NCI-H1092 (cell line): ENCODE measurements at places on chromosomes 4 and X.

DNA sequence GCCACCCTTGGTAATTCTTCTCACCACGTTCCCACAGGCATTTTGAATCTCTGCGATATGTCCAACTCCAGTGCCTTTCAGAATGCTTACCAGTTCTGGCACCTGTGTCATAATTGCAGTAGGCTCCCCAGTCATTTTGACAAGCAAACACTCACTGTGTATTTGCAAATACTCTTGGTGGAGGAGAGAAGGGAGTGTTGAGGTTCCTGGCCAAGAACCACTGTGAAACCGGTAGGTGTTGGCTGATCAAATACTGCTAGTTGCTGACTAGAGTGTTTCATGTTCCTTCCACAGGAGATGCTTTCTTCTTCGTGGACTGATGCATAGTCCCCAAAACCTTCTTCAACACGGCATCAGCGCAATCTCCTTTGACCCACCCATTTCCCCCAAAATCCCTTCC lies 16.0 kb upstream of the NLGN4X start:
- DNase-seq, result peak; percentile 44

GRCh38 chr4:92520563-92520962 lies 216.8 kb downstream of the GRID2 start:
- DNase-seq, result no peak

DNA sequence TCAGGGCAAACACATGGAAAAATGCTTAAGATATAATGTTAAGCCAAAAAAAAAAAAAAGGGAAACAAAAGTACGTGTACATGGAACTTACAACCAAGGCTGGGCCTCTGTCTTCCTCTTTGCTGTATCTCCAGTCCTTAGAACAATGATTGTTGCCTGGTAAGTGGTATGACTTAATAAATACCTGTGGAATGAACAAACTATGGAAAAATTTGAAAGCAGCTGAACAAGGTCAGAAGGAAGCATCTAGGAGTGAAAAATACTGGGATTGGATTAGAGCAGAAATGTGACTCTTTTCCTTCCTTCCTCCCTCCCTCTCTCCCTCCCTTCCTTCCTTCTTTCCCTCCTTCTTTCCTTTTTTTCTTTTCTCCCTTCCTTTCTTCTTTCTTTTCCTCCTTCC lies 54.2 kb upstream of the SMIM10 start:
- DNase-seq, result no peak

- DNase-seq, result no peak
Observed at GRCh38 chr4:38396845-38397547, 267.0 kb upstream of the KLF3 start.

DNA sequence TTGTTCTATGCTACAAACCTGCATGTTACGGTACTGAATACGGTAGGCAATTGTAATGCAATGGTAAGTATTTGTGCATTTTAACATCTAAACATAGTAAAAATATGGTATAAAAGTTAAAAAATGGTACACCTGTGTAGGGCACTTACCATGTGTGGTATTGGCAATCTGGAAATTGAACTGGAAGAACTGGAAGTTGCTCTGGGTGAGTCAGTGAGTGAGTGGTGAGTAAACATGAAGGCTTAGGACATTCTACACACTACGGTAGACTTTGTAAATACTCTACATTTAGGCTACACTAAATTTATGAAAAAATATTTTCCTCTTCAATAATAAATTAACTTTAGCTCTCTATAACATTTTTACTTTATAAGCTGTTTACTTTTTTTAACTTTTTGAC lies 78.9 kb downstream of the RRAGB start:
- no peak for DNase-seq

DNA sequence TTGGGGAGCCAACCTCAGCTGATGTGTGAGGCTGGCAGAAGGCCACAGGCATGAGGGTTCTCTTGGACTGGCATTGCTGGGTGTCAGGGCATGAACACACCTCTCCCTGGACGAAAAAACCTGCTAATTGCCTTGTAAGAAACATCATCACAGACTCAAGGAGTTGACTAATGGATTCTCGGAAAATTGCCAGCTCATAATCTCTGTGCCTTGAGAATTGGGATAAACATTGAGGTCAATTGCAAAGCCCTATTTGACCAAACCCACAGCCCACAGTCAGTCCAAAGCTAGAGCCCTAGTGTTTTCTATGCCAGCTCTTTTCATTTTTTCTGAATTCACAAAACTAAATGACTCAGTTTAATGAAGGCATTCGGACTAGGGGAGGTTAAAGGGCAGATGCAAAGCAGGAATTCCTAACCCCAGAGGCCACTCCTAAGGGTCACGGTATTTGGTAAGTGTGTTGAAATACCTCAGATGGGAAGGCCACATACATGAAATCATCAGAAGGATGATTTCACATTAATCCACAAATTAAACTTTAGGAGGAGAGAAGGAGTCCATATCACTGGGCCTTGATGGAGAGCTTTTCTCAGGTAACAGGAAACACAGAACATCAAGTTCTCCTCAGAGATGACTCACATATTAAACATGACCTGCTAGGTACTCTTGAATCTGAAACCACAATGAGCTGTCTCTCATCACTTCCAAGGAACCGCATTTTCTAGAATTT lies 39.0 kb upstream of the RASL11B start:
- DNase-seq, result no peak

DNA sequence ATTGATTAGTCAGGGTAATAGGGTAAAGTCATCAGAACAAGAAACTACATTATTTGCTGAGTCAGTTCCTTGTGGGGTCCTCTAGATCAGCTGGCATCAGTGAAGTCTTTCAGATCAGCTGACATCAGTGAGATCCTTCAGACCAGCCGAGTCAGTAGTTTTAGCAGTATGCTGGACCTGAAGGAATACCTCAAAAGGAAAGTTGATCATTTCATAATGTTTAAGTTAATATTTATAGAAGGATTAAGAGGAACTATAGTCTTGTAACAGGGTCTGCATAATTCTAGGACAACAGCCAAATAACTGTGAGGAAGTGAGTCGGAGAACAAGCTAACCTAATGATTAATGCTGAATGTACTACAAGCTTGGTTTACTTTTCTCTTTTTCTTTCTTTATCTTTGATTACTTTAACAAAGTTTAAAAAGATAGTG lies 958 bp upstream of the UGT2B7 start:
- no peak for DNase-seq

DNA sequence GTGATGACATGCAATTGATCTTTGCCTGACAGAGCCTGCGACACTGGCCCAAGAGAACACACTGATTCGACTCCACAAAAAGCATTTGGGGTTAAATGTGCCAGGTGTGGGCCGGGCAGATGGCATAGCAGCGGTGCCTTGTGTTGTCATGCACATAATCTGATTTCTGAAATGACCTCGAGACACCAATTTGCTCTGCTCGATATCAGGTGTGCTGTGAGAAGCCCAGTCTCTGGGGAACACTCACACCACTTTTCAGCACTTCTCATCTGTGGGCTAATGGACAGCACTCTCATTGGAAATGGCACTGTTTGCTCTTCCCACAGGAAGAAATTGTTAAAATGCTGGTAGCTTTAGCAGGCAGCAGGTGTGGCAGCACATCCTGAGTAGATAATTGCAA lies 738.3 kb upstream of the TENM3 start:
- peak; percentile 81 for DNase-seq

- DNase-seq, result no peak
Observed at GRCh38 chrX:103384672-103385071, 8.3 kb downstream of the BEX3 start.

GRCh38 chrX:14064626-14065432 lies 35.1 kb upstream of the GEMIN8 start:
- DNase-seq, result no peak

DNA sequence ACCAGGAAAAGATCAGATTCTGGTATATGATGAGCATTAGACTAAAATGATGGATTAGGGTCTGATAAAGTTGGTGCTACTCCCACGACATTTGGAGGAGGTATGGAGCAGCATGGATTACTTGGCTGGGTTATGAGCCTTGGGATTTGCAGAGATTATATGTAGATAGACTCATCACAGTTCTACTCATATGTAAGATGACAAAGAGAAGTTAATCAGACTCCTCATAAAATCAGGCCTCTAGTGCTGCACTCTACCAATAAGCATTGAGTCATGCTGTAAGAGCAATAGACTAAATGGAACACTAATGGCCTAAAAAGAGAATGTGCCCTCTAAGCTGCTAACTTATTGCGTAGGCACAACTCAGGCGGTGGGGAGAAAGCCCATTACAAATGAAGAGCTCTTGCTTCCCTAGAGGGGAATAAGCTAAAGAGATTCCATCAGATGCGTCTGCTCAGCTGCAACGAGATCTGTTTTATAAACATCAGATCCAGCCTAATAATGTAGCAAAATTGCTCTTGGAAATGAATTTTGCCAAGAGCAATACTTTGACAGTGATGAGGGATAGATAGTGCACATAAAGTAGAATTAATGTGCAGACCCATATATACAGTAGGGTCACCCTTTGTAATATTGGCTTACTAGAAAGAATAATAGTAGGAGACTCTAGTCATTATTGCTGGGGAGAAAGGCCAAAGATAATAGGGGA lies 17.5 kb downstream of the LIAS start:
- DNase-seq, result no peak

GRCh38 chr4:172018358-172018757 lies 205.2 kb downstream of the GALNTL6 start:
- no peak for DNase-seq

GRCh38 chr4:86894455-86894854 lies 2.2 kb upstream of the C4orf36 start:
- no peak for DNase-seq

GRCh38 chrX:3699821-3700381 lies 13.5 kb downstream of the PRKX start:
- no peak for DNase-seq

DNA sequence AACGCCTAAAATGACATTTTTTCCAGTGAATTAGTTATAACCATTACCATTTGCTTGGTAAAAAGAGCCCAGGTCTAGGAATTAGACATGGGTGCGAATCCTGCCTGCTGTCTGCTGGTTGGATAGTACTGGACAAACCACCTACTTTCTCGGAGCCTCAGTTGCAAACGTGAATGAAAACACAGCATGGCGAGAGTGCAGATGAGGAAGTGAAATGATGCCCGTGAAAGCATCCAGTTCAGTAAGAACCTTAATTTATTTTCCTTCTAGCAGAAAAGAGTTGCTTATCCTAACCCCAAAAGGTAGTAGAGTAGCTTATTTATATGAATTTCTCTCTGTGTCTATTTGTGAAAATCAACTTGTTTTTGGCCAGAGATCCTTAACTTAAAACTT lies 171.4 kb upstream of the GALNT7 start:
- no peak for DNase-seq

GRCh38 chr4:68349649-68350360 lies at the start of gene YTHDC1:
Gene YTHDC1 (minus strand): TSS chr4:68350090. CDS start chr4:68349753, 337 bp downstream.
- DNase-seq, result peak; percentile 95

DNA sequence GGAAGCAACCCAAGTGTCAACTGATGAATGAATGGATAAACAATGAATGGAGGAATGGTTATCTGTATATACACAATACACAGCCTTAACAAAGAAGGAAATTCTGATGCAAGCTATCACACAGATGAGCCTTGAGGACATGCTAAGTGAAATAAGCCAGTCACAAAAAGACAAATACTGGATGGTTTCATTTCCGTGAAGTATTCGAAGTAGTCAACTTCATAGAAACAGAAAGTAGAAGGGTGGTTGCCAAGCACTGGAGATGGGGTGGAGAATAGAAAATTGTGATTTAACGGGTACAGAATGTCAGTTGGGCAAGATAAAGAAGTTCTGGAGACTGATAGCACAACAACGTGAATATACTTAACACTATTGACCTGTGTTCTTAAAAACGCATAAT lies 28.2 kb downstream of the CENPU start:
- no peak for DNase-seq

DNA sequence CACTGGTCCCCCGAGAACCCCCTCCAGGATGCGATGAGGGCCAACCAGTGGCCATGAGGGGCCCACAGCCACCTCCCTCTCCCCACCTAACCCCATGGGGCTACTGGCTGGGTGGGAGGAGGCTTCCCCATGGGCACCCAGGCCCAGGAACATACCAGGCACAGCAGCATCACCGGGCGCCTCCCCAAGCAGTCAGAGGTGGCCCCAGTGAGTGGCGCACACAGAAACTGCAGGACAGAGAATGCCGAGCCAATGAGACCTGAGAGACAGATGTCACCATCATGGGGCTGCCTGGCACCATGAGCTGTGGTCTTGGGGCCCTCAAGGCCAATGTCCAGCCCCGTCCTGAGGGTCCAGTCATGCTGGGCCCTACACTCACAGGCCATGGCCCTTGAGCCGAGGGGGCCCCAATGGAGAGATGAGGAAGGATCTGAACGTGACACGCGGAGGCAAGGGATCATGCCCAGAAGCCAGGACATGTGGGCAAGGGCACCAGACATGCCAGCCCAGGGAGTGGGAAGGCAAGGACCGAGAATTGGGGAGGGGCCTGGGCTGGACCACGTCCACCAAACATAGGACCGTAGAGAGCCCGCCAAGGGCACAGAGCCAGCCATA lies 30.1 kb downstream of the NOP14 start:
- DNase-seq, result no peak

GRCh38 chrX:2430265-2430825 lies 70.4 kb downstream of the DHRSX start:
- no peak for DNase-seq

GRCh38 chrX:134718966-134719317 lies 60.7 kb upstream of the PLAC1 start:
- no peak for DNase-seq

GRCh38 chrX:127908384-127908783 lies 143.8 kb downstream of the ACTRT1 start:
- DNase-seq, result no peak

- DNase-seq, result no peak
Observed at GRCh38 chr4:63211375-63211774, 1197.9 kb downstream of the TECRL start.

- DNase-seq, result no peak
Observed at GRCh38 chr4:121212806-121213205, 48.7 kb upstream of the TNIP3 start.

GRCh38 chrX:924017-924416 lies 288.4 kb downstream of the CRLF2 start:
- DNase-seq, result no peak

GRCh38 chr4:47551682-47552081 lies 66.6 kb downstream of the ATP10D start:
- no peak for DNase-seq

- DNase-seq, result no peak
Observed at GRCh38 chr4:2394528-2394927, 23.9 kb downstream of the ZFYVE28 start.

DNA sequence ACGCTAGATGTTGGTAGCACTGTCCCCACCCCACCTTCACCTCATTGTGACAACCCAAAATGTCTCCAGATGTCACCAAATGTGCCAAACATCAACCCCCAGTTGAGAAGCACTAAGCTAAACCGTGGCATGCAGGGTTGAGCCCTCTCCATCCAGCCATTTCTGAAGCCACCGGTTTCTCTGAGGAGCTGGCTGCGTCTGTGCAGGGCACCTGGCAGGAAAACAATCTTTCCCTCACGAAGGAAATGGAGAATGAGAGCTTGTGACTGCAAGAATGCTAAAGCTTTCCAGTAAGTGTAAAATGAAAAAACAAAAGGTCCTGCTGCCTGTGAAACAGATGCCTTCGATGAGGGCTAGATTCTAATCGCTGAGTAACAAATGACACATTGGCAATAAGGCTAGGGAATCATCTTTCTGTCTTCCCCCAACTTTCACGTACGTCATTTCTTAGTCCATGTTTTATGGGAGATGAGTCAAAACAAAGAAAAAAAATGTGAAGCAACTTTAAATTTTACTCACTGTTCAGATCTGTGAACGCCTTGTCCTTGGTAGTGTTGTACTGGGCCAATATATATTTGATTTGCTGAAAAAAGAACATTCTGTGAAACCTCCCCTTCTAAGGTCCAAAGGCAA lies 59.9 kb downstream of the PROM1 start:
- DNase-seq, result no peak

- DNase-seq, result no peak
Observed at GRCh38 chr4:185479507-185479971, 8.0 kb upstream of the CCDC110 start.
